ENCODE measurements at places on chromosomes 16 and 17.

- no peak for DNase-seq
Observed at GRCh38 chr17:13986855-13987254, 82.4 kb upstream of the COX10 start.

DNA sequence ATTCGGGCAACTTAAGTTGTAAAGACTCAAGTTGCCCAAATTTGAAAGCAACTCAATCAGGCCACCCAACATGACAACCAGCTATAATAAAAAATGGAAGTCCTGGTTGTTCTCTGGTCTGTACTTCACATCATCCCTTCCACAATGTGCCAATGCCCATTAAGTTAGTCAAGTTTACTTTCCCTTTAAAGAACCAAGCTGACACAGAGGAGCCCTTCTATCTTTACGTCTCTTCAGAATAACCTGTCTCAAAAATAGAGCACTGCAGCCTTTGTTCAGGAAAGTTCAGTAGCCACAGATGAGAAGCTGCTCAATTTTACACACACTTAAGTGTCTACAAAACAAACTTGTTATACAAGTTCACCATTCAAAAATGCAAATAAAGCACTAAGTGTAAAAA lies 75.1 kb upstream of the C17orf78 start:
- no peak for DNase-seq

- no peak for DNase-seq
Observed at GRCh38 chr16:23357761-23358290, 55.7 kb downstream of the SCNN1B start.

GRCh38 chr16:19655242-19655777 lies 62.7 kb downstream of the KNOP1 start:
- no peak for DNase-seq

- DNase-seq, result no peak
Observed at GRCh38 chr17:67637901-67638641, 79.7 kb upstream of the NOL11 start.

DNA sequence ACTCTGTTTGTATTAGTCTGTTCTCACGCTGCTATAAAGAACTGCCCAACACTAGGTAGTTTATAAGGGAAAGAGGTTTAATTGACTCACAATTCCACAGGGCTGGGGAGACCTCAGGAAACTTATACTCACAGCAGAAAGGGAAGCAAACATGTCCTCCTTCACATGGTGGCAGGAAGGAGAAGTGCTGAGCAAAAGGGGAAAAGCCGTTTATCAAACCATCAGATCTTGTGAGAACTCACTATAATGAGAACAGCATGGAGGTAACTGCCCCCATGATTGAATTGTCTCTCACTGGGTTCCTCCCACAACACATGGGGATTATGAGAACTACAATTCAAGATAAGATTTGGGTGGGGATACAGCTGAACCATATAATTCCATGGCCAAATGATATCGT lies 30.9 kb downstream of the ABCC1 start:
- DNase-seq, result no peak

DNA sequence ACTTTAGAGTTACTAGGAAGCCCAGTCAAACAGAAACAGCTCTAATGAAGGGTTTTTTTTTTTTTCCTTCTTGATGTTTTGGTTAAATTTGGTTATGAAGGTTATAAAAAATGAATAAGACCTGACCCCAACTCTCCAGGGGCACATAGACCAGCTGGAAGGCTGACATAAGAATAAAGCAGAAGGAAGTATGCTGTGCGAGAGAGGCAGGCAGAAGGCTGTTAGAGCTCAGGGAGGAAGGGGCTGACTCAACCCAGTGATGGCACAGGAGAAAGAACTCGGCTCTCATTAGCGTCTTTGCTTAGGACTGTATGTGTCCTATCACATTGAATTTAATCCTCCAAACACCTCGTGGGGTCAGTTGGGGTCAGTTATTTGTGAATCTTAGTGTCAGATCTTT lies 474.6 kb downstream of the PMP22 start:
- DNase-seq, result no peak

DNA sequence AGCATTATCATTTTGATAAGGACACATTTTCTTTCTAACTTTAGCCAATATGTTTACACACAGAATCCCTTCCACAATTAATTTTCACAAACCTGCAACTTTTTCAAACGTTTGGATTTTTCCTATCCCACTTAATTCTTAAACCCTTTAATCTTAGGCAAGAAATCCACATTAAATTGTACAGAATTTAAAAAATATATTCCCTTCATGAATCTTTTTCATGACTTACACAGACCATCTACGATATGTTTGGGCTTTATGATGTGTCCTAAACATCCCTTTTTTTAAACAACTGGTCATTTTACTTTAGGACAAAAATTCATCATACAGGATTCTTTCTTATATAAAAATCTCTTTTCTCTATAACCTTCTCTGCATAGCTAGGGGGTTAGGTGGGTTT lies 241.5 kb upstream of the CNTNAP4 start:
- DNase-seq, result no peak

DNA sequence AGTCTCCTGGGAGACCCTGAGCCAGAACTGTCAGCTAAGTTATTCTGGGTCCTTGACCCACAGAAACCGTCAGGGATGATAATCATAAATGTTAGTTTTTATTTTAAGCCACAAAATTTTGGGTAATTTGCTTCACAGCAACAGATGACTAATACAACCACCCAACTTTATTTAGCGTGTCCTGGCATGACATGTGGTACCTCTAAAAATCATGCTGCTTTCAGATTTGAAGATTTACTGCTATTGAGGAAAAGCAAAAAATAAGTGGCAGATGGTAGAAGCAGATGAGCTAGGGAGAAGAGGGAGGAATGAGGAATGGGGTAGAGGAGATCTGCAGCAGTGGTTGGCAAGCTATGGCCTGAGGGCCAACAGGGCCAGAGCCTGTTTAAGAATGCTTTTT lies 90.4 kb downstream of the TMEM100 start:
- no peak for DNase-seq

GRCh38 chr17:69760562-69760961 lies 314.5 kb upstream of the KCNJ16 start:
- DNase-seq, result no peak

- DNase-seq, result no peak
Observed at GRCh38 chr16:56946767-56947603, 14.8 kb upstream of the CETP start.

DNA sequence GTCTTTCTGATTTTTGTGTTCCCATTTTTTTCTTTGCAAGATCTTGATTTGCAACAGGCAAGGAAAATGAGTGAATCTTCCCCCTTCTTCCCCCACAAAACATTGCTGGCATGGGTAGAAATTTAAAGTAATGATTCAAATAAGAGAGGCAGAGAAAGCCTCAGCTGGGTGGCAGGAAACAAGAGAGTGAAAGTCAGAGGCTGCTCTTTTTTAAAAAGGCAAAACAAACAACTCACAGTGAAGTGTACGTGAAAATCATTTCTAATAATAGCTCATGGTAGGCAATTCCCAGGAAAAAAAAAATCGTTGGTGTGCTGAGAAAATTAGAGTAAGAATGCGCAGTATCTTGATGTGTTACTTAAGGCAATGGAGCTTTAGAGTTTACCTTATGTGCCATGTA lies 229.5 kb downstream of the FTO start:
- no peak for DNase-seq

- DNase-seq, result no peak
Observed at GRCh38 chr17:19958023-19958422, 19.6 kb downstream of the AKAP10 start.

- no peak for DNase-seq
Observed at GRCh38 chr16:57084996-57085395, 7.4 kb upstream of the CPNE2 start.
